ENCODE measurements at places on chromosomes 16 and 17.

DNA sequence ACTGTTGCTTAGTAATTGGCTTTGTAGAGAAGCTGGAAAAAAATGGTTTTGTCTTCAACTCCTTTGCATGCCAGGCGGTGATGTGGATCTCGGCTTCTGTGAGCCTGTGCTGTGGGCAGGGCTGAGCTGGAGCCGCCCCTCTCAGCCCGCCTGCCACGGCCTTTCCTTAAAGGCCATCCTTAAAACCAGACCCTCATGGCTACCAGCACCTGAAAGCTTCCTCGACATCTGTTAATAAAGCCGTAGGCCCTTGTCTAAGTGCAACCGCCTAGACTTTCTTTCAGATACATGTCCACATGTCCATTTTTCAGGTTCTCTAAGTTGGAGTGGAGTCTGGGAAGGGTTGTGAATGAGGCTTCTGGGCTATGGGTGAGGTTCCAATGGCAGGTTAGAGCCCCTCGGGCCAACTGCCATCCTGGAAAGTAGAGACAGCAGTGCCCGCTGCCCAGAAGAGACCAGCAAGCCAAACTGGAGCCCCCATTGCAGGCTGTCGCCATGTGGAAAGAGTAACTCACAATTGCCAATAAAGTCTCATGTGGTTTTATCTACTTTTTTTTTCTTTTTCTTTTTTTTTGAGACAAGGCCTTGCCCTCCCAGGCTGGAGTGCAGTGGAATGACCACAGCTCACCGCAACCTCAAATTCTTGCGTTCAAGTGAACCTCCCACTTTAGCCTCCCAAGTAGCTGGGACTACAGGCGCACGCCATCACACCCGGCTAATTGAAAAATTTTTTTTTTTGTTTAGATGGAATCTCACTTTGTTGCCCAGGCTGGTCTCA is 6.2 kb upstream of the TMEM235 start:
- DNase-seq, result no peak

DNA sequence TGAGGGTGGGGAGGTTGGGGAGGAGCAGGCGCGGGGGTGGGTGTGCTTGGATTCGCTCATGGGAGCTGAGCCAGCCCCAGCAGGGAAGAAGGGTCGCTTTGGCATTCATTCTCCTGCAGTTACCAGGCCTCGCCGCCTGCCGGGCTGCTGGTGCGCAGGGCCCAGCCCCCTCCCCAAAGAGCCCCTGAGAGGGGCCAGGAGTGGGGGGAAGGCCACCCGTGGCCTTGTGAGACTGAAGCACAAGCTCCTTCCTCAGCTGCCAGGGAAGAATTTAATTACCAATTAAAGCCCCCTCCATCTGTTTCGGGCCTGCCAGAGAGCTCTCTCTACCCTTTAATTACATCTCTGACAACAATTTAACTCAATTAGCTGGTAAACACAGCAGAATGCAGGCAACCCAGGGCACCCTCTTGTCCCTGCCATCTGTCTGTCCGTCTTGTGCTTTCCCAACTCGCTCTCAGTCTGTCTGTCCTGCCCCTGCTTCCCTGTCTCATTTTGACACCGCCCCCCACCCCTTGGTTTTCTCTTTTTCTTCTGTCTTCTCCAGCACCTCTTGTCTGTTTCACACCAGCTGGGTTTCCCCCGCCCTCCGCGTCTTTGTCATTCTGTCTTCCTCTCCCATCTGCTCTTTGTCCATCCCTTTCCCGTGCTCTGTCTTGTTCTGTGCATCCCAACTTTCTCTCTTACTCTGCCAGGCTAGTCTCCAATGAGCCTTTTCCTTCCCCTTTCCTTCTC is 32.7 kb downstream of the CDK5RAP3 start:
- no peak for DNase-seq

DNA sequence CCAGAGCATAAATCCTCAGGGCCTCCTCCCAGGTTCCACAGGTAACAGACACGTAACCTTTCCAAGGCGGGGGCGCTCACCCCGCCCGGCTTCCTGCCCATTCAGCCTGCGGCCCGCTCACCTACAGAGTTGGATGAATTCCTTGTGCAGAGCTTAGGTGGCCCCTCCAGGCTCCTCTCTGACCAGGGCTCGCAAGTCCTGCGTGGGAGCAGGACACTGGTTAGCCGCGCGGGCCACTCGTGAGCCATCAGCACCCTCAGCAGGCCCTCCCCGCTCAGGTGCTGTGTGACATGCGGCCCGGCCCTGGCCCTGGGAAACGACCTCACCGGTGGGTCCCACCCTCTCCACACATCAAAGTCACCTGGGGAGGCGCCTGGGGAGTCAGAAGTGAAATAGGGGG is 528 bp downstream of the TERB1 start:
- no peak for DNase-seq

DNA sequence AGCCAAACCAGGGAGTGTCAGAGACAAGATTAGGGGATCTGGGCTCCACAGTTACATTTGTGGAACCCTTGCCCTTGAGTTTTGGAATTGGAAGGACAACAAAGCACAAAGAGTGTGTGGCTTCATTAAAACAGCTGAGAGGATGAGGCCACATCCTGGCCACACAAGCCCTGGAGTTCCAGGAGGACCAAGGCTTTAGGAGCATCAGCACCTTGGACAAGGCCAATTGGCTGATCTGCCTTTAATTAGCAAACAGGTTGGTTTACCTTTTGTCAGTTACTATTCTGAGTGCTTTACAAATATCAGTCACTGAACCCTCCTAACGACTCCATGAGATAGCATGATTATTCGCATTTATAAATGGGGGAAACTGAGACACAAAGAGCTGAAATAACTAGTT is 54.7 kb downstream of the SLC6A2 start:
- DNase-seq, result no peak

DNA sequence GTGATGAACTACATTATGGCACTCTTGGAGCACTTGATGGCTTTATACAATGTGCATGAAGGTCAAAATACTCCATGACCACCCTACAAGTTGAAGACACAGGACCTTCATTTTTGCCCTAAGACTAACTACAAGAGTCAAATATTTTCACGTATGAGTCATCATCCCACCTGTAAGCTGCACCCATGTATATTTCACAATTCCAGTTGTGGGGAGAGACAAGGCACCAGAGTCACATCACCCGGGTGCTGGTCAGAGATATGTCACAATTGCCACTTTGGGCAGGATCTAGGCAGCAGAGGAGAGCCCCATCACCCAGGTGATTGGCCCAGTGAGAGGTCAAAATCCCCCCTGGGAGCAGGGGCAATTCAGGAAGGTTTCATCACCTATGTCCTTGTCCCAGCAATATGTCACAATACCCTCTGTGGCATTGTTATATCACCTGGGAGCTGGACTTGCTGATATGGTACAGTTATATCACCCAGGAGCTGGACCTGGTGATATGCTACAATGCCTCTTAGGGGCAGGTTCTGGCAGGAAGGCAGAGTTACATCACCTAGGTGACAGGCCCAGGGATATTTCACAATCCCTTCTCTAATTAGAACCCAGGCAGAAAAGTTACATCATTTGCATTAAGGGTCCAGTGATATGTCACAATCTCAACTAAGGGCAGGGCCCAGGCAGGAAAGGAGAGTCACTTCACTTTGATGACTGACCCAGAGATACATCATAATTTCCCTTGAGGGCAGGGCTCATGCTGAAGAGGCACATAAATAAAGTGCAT is 1839.2 kb downstream of the TP53TG3F start:
- no peak for DNase-seq

DNA sequence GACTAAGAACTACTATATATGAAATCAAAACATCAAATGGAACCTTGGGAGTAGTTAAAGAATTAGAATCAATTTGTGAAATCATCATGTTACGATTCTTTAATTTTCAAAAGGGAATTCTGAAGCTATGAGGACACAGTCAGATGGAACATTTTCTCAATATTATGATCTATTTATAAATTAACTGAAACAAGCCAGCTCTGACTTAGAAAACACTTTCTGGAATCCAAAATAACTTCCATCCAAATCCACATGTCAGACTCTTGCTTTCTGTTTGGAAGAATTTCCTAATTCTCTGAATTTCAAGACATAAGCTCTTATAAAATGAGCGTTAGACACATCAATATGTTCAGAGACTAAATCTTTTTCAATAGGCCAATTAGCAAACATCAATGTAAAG is 737.7 kb upstream of the SOX9 start:
- DNase-seq, result no peak

DNA sequence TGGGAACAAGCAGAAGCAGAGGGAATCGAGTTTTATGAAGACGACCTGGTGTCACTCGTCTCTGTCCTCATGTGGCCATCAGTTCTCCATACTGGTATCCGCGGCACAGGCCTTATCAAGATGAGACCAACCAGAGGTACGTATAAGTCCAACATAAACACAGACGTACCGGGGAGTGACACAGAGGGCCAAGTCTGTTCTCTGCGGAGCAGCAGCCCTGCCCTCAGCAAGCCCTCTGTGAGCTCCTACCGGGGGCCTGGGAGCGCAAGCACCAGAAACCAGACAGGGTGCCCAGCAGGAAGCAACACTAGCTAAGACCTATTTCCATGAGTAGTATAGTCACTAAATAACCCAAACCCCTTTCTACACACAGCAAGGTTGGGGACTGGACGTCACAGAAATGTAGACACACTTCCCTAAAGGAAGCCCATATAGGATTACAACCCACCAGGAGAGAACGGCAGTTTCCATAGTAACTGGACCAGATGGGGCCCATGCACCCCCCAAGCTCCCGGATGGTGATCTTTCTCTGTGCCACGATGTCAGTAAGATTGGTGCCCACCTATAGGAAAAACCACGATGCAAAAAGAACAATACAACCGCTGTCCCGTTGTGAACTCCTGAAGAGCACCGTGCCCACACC is 911 bp downstream of the ARL16 start:
- DNase-seq, result no peak

GRCh38 chr16:78198288-78198687 is 98.8 kb downstream of the WWOX start:
- DNase-seq, result no peak

- DNase-seq, result no peak
Measured at GRCh38 chr17:27244011-27244410, 49.9 kb upstream of the WSB1 start.

GRCh38 chr17:30905742-30906100 is 317 bp downstream of the TEFM start:
- no peak for DNase-seq

DNA sequence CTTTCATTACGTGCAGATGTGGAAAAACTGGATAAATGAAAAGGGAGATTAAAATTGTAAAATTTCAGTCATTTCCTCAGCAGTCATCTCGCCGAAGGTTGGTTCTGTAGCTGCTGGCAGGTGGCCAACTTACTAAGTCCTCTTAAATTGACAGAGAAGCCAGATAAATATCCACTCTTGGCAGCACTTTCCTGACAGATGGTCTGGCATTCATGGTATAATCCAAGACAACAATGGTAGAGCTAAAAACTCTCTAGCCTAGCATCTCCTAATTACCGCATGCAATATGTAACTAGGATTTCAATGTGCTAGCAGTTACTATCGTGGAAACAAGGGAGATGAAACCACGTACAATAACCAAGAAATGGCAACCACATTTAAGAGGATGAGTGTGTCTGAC is 306.3 kb downstream of the CNTNAP4 start:
- no peak for DNase-seq

DNA sequence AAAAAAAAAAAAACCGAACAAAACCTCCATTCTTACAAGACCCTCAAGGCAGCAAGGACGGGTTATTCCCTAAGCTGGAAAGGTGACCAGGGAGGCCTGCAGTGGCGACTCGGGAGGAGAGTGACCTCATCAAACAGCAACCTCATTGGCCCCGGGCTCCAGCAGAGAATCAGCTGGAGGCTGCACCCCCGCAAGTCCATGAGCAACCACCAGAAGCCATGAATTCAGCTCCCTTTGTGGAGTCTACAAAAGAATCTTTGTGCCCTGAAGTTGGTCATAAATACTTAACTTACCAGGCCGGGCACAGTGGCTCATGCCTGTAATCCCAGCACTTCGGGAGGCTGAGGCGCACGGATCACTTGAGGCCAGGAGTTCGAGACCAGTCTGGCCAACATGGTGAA is 80.9 kb upstream of the CREBBP start:
- no peak for DNase-seq

GRCh38 chr16:57616241-57616640 is 12.2 kb upstream of the ADGRG1 start:
- DNase-seq, result no peak

DNA sequence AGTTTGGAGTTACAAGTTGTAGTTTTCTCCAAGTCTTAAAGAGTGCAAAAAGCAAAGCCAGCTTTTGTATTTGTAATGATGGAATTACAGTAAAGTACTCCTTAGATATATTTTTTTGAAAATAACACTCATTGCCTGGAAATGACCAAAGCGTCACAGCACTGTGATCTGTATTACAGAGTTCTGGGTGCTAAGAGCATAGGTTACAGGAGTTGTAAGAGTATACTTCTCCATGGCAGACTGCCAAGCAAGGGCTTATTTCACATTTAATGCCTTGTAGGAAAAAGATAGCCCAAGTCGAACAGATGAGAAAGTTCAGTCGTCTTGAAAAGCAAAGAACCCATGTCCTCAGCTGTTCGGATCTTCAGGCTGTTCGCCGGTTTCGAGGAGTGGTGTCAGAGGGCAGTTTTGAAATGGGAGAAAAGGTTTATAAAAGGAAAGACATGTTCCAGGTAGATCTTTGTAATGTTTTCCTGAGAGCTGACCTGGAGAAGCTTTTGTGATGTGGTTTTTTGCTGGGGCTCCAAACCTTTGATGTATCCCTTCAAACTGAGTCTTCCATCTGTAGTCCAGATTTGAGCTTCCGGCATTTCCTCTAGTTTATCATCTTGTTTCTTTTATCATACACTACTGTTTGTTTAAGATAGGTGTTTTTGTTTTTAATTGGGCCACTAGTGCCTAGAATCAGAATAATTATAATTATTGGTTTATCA is 41.3 kb downstream of the ERCC4 start:
- DNase-seq, result no peak

GRCh38 chr17:47847341-47848197 is 3.4 kb downstream of the SP6 start:
- no peak for DNase-seq

GRCh38 chr17:81427173-81428120 is 32.2 kb downstream of the BAHCC1 start:
- no peak for DNase-seq

Data from effector memory CD8-positive, alpha-beta T cell (primary cell).